ENCODE measurements at places on chromosomes 2 and 18. TPM values are rescaled to one million over a fixed set of nuclear protein-coding genes. Genes with fewer than 3 reads are reported as not detected.

Gene SFTPB
- total RNA-seq, result not detected

Gene LBX2
- total RNA-seq, result 0.43 TPM

Gene SETBP1
- 10.2 TPM for total RNA-seq

Gene POMC
- total RNA-seq, result 5.5 TPM

Data from activated CD8-positive, alpha-beta T cell treated with anti-CD3 and anti-CD28 coated beads for 36 hours (primary cell).